ENCODE measurements at places on chromosomes 6 and 20.

DNA sequence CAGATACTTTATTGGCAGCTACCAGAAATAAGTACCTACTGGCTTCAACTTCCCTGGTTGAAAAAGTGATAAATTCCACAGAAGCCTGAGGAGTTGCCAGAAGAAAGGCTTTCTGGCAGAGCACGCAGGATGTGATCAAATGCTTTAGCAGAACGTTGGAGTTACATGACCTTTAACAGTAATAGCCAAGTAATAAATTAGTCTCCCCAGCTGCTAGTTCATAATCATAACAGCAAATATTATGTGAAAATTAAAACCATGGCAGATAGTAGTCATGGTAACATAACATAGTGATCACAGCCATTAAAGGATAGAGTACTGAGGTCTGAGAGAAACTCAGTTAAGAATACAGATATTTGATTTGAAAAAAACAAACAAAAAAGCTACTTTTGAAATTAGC lies 567.7 kb downstream of the ADGRB3 start:
- no peak for DNase-seq

GRCh38 chr20:47758517-47759450 lies 26.5 kb downstream of the SULF2 start:
- DNase-seq, result no peak

GRCh38 chr6:111411978-111412566 lies 70.9 kb downstream of the REV3L start:
- DNase-seq, result no peak

DNA sequence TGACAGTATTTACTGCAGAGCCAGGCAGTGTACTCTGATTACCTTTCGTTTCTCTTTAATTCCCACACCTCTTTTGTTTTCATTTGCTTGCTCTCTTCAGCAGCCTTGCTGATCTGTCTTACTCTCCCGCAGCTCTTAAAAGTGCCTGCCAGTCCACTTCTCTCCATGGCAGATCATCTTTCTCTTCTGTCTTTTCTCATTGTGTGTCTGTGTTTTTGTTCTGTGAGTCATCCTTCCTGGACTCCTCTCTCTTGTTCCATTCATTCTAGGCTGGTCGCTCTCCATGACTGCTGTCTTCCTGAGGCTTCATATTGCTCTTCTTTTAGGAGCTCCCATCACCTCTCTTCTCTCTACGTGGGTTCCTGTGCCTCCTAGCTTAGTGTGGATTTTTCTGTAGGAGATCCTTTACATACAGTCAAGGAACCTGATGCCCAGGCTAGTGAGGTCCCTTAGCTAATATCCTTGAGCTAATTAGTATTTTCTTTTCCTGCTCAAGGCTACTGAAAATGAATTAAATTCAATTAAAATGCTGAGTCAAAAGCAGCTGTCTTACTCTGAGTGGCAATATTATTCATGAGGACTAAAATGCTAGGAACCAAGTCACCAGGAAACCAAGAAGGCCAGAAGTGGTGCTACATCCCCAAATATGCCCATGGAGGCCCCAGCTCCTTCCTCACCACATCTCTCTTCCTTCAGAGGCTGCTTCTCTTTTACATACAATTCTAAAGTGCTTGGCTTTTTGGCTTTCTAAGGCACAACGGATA lies 86.1 kb downstream of the SLX4IP start:
- no peak for DNase-seq

DNA sequence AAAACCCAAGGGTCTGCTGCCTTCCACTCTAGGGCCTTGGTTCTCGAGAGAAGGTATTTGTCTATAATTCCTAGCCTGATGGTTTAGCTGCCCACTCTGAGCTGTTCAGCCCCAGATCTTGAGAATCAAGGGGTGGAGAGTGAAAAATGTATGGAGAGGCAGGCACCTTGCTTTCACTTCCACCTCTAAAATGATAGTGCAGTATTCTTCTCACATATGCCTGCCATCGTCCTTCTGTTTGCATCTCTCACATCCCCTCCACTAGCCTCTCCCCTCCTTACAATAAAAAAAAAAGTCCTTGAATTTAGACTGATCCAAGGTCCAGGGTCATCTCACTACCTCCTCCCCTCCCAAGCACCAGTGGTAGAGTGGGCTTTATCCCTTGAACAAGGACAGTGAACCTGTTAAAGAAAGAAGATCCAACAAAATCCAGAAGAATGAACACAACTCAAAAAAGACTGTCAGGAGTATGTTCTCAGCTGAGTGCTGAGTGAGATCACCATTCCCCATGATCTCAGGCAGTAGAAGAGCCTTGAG lies 104.2 kb downstream of the HIVEP1 start:
- no peak for DNase-seq

DNA sequence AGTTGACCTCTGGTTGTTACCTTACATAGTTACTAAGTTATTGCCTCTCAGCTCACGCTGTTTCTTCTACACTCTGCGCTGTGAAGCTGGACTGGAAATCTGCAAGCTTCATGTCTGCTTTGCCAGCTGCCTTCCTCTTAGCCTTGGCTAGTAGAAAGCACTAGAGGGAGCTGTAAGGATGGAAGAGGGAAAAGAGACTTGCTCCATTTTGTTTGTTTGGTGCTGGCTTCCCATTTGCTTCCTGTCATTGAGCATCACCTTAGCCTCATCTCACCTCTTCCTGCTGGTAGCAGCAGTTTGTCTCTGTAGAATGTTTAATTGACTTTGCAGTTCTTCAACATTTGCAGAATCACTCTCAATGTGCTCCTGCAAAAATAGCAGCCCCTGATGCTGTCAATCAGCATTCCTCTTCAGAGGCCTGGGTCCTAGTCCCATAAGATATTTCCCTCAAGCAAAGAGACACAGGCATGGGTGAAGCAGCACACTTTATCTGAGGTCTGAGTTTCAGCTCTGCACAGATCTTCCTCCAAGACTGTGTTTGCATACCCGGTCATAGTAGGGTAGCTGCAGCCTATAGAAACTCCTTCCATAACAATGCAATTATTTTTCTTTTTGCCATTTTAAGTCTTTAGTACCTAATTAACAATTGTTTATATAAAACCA lies 302.2 kb upstream of the EPHA7 start:
- no peak for DNase-seq

DNA sequence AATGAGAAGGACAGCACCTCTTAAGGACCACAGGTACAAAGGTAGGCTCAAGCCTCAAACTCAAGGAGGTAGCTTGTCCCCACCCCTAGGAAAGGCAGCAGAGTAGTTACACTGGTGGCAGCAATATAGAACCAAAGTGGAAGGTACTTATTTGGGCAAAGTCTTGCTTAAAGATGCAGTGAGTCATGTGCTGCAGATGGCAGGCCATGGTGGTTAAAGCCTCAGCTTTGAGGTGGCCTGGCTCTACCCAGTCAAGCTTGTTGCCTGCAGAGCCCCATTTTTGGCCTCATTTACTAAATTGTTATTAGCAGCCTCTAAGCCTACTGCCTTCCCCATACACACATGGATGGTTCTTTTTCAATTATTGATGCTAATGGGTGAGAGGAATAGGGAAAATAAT lies 146.0 kb downstream of the ELOVL4 start:
- DNase-seq, result no peak

GRCh38 chr6:49606721-49607390 lies 29.8 kb downstream of the RHAG start:
- peak; percentile 68 for DNase-seq

DNA sequence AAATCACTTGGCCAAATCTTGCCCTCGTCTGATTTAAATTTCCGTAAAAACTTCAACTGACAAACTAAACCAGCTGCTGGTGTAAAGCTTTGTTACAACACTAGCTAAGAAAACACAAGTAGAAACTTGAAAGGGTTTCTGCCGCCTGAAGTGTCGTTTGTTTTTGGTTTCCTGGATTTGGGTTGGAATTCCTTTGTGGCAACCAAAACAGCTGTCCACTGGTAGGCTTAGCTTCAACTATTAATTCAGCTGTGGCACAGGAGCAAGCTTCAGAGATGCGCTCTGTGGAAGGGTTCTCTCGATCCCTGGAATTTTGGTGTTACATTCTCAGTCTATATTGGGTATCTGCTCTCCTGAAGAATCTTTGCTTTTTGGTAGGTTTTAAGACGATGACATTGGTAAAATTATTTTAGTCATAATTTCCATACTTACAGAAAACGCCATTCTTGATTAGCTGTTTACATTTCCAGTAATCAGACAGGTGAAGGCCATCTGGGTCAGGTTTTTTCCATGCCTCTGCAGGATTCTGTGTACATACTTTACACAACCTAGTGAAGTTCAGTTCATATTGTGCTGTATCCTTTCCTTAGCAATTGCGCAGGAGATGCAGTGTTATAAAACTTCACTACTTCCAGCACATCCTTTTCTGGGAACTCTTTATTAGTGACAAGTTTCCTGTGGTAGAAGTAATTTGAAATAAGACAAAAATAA lies 29.9 kb upstream of the SAMD3 start:
- no peak for DNase-seq

- no peak for DNase-seq
Observed at GRCh38 chr6:134034961-134035822, 17.2 kb downstream of the SLC2A12 start.

- no peak for DNase-seq
Observed at GRCh38 chr6:114419175-114419574, 76.4 kb upstream of the HS3ST5 start.

DNA sequence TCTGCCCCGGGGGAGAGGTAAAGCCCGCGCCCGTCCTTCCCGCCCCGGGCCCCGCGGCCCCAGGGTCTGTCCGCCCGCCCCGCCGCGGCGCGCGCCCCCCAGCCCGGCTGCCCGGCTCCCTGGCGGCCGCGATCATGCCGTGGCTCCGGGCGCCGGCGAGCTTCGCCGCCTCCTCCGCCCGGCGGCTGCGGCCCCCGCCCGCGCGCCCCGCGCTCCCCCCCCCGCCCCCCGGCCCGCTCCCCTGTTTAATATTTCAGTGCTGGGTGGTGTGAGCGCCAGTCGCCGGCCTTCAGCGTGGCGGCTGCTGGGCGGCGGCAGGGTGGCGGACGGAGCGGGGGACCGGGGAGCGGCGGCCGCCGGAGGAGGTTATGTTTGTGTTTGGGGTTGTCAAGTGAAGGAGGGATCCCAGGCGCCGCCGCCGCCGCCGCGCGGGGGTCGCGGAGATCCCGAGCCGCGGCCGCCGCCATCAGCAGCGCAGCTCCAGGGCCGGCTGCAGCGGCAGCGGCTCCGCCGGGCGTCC lies at the start of gene HIVEP1:
TSS of gene HIVEP1 (plus strand) at position 275 of the 520 bp plus-strand sequence. CDS start 3,317 bp downstream, outside the sequence.
- DNase-seq, result no peak

DNA sequence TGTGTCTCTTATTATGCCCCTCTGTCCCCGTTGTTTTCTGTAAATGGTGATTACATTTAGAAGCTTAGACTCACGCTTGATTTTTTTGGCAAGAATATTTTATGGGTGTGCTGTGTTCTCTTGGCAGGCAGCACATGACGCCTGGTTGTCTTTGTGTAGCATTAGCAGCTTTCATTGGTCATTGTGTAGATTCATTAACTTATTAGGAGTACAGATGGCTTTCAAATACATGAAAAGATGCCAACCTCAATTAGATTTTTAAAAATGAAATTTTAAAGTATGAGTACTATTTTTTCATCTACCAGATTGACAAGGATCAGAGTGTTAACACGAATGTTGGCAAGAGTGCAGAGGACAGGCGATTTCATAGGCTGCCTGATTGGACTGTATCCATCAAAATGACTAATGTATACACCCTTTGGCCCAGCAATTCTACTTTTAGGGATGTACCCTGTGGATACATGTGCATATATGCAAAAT lies 15.2 kb downstream of the COX4I2 start:
- no peak for DNase-seq

GRCh38 chr6:111740506-111740905 lies 132.7 kb downstream of the FYN start:
- DNase-seq, result no peak

DNA sequence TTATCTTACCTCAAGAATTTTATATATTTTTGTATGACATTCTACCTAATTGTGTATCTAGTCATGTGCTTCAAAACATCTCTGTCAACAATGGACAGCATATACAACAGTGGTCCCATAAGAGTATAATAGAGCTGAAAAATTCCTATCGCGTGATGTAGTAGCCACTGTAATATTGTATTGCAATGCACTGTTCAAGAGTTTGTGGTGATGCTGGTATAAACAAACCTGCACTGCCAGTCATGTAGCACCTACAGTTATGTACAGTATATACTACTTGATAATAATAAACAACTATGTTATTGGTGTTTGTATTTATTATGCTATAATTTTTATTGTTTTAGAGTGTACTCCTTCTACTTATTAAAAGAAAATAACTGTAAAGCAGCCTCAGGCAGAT lies 672.7 kb downstream of the CD109 start:
- DNase-seq, result no peak

- DNase-seq, result no peak
Observed at GRCh38 chr20:5056801-5057599, 55.7 kb upstream of the SLC23A2 start.

DNA sequence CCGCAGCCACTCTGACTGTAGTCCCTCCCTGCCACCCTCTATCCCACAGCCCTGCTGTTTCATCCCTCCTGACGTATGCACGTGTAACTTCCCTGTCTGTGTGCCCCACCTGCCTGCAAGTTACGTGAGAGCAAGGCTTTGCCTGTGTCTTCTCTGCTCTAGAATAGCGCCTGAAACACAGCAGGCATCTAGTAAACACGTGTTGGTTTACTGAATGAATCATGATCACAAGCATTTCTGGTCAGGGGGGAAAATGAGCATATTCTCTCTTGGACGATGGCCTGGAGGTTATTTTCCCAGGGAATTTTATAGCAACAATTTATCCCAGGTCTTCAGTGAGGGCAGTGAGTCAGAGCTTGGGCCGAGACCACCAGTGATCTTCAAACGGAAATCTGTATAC lies 38.3 kb downstream of the PSMG4 start:
- no peak for DNase-seq

- DNase-seq, result no peak
Observed at GRCh38 chr6:161635975-161636374, 362.1 kb upstream of the AGPAT4 start.

DNA sequence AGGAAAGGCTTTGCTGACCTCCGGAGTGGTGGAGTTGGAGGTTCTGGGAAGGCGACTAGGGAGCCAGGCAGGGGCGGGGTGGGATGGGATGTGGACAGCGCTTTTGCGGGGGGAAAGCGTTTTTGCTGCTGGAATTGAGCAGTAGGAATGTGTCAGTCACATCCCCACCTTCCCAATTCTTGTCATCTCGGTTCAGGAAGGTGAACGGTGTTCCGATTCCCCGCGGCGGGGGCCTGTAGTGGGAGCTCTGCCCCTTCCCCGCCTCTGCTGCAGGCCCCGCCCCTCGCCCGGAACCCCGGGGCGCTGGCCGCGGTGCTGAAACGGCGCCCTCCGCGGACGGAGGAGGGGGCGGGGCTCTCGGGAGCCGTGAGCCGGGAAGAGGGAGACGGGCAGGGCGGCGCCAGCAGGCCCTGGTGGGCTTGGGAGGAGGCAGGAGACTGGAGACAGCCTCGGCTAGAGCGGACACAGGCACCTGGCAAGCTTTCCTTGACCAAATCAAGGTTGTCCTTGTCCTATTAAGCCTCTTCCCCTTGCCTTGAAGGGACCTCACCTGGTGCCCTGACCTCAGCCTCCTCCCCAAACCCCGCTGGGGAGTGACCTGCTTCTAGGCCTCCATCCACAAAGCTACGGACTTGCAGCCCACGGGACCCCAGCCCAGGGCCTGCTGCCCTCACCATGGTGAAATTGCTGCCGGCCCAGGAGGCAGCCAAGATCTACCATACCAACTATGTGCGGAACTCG lies at the start of gene LHFPL5:
TSS of gene LHFPL5 (plus strand) at position 357 of the 741 bp plus-strand sequence. CDS start at position 676, 319 bp downstream.
- DNase-seq, result peak; percentile 52

GRCh38 chr6:144346719-144347447 lies 61.7 kb downstream of the UTRN start:
- no peak for DNase-seq

- DNase-seq, result no peak
Observed at GRCh38 chr20:23282111-23282510, 68.5 kb upstream of the NXT1 start.
